ENCODE measurements at places on chromosomes 4 and X.

- peak; percentile 90 for DNase-seq
Observed at GRCh38 chr4:168666531-168666930, 169.7 kb downstream of the PALLD start.

DNA sequence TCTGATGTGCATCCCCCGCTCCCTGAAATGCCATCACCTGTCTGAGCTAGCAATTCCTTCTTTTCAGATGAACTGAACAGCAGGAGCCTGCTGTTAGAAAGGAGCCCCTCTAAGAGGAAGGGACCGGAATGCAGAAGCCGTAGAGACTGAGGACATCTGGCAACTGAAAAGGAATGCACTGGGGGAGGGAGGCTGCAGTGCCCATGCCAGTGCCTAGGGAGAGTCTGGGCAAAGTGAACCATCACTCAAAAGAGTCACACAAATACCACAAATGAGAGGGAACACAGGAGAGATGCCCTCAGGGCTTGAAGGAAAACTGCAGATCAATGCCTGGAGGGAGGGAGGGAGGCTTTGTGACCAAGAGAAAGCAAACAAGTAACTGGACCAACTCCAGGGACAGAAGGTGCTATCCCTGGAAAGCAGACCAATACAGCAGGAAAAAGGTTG, 93.9 kb upstream of the CBR4 start:
- DNase-seq, result peak; percentile 43

DNA sequence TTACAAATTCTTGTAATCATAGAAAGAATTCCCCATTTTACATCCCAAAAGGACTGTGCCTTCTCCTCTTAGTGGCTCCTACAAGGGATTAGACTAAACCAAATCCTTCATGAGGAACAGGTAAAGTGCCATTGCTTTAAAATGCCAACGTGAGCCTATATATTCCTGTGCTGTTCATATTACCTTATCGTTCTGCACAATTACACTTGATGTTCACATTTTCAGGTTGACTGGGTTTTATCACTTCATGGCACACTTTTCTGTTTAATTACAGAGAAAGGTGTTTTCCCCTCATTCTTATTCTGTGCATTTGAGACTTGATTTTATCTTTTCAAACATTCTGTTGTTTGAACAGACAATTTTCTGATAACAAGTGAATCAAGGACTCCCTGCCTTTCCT, 645.6 kb upstream of the FTHL17 start:
- DNase-seq, result no peak

GRCh38 chr4:186481998-186482790, 73.2 kb downstream of the MTNR1A start:
- no peak for DNase-seq

DNA sequence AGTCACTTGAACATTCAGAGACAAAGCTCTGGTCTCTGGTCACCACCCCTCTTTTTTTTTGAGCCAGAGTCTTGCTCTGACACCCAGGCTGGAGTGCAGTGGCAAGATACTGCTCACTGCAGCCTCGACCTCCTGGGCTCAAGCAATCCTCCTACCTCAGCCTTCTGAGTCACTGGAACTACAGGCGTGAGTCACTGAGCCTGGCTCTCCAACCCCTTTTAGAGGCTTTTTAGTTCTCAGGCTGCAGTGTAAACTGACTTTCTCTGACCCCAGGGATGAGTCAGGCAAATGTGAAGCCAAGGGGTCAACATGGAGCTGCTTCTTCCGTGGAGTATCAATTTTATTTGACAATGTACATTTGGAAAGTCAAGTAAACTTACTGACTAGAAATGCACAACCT, 229.2 kb downstream of the PTTG2 start:
- peak; percentile 82 for DNase-seq

DNA sequence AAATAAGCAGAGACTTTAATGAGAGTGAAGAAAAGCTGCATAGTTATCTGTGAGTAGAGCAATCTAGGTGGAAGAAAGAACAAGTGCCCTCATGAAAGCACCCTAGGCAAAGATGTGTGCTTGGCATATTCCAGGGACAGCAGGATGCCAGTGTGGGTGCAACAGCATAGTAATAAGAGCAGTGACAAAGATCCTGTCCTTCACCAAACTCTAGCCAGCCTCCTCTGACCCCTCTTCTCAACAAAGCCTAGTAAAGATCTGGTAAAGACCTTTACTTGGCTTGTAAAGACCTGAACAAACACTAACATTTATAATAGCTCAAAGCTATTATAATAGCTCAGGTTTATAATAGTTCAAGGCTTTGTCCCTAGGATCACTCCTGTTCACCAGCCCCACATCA, 735.4 kb downstream of the PCDH7 start:
- DNase-seq, result no peak

- DNase-seq, result no peak
Observed at GRCh38 chr4:8345053-8345945, 75.7 kb downstream of the HTRA3 start.

DNA sequence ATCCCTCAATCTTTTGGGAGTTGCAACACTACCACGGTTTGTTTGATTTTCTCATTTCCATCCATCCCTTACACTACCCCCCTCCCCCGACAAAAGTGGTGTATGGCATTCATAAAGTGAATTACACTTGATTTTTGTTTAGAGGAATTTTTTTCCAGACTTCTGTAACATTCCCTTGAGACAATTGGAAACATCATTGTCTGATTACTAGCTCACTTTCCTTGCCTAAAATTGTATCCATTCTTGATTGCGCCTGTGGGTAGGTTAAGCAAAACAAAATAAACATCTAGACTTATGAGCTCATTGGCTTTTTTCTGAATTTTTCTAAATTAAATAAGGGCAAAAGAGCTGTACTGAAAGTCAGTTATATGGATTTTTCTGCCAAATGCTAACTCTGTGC, 3.5 kb downstream of the GPC3 start:
- peak; percentile 21 for DNase-seq

DNA sequence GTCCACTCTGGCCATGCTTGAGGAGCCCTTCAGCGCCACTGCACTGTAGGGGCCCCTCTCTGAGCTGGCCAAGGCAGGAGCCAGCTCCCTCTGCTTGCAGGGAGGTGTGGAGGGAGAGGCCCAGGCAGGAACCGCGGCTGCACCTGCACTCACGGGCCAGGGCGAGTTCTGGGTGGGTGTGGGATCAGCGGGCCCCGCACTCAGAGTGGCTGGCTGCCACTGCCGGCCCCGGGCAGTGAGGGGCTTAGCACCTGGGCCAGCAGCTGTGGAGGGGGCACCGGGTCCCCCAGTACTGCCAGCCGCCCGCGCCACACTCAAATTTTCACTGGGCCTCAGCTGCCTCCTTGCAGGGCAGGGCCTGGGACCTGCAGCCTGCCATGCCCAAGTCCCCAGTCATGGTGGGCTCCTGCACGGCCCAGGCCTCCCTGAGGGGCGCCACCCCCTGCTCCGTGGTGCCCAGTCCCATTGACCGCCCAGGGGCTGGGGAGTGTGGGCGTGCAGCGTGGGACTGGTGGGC, 347.2 kb upstream of the SPOCK3 start:
- no peak for DNase-seq

DNA sequence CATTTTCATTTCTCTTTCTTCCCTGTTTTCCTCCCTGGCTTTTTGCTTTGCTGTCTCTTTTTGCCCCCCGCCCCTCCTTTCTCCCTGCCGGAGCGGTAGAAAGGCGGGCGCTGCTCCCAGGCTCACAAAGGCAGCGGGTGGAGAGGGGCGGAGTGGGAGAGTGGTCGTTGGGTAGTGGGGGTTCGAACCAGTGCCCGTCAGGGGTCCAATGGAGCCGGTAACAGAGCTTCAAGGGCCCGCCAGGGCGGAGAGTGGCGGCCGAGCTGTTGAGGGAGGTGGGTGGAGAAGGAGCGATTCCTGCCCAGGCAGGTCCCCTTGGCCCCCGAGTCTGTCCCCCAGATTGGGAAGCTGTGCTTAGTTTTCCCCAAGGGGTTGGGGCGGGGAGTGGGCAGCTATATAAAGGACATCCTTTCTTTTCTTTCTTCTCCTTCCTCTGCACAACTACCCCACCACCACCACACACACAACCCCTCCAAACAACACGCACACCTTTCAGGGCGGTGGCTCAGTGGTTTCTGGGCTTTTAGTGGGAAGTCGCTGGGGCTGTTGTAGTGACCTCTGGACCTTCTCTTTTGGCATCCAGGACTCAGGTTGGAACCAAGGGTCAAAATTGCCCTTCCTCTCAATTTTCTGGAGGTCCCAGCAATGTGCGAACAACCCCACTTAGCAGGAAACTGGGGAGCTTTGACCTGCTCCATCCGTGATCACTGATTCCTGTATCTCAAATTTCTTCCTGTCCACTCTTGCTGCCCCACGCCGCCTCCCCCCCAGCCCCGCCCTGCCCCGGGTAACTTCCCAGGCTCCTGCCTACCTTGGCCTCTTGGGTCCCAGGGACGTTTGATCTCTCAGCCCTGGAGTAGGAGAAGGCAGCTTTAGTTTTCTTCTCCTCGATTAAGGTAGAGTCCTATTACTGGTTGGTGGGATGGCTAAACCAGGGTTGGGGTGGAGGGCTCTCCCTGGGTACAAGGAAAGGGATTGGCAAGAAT, 1.9 kb downstream of the EFNB1 start:
- no peak for DNase-seq

GRCh38 chr4:121189326-121190215, 25.4 kb upstream of the TNIP3 start:
- no peak for DNase-seq

Measured in fibroblast of skin of scalp (primary cell).